ENCODE measurements at places on chromosomes 5 and 9.

DNA sequence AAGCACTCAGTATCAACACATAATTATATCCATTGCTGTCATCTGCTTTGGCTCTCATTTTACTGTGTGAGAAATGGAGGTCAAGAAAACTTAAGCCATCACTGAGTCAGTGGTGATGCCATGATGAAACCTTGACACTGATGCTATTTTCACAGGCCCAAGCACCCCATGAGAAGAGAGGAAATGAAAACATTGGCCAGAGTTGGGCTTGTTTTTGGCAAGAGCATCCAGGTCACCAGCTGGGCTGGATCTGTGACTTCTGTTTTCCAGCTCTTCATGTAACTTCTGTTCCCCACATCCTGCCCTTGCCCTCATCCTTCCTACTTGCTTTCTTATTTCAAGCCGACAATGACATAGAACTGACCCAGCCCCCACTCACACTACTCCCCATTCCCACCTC is 10.0 kb downstream of the LCP2 start:
- no peak for DNase-seq

DNA sequence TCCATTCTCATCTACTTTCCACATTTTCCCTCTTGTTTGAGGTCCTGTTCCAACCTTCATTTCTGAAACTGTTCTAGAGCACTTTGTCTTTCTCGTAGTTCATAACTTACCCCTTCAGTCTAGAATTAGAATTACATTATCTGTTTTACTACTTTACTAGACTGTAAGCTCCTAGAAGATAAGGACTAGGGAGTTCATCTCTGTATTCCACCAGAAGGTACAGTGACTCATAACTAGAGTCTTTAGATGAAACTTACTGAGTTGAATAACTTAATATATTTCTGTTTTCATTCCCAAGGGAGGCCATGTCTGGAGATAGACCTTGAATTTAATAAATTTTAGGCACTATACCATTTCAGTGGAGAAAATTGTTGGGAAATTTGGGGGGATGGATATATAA is 38.7 kb downstream of the G3BP1 start:
- DNase-seq: peak; percentile 20

GRCh38 chr9:77899679-77900354 is 131.8 kb downstream of the GNAQ start:
- peak; percentile 89 for DNase-seq

DNA sequence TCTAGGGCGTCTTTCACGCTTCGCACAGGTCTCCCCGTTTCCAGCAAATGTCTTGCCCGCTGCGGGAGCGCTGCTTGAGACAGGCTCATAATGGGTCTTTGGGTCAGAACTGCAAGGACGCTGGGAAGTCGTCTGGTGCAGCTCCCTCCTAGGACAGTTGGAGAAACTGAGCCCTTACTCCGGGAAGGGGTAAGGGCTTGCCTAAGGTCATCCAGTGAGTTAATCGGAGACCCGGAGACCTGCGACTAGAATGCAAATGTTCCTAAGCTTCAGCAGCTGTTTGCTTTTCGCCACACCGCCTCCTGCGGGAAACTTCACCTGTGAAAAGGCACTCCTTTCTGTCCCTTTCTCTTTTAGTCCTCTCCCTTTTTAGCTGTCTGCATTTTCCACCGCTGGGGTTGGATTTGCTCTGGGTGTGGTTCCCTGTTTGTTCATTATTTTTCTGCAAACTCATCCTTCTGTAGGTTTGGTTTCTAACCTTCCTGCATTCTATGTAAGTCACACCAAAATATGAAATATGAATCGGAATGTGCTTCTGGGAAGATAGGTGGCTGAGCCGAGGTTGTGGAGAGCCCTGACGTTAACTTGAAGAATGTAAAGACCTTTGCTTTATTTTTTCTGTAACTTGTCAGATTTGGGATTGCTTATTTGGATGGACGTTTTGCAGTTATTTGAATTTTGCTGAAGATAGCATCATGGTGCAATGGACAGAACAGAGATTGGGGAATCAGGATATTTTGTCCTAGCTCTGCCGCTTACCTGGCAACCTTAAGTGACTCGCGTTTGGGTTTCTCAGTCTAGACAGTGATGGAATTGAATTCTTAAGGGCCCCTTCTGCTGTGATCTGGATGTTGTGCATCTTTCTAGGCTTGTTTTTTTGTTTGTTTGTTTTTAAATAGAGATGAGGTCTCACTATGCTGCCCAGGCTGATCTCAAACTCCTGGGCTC is 909 bp downstream of the SLC36A1 start:
- DNase-seq: no peak

- peak; percentile 89 for DNase-seq
These were observed 102.4 kb downstream of the CDK5RAP2 start for GRCh38 chr9:120477534-120478001.

GRCh38 chr5:3103262-3103811 is 351.9 kb upstream of the IRX2 start:
- no peak for DNase-seq

DNA sequence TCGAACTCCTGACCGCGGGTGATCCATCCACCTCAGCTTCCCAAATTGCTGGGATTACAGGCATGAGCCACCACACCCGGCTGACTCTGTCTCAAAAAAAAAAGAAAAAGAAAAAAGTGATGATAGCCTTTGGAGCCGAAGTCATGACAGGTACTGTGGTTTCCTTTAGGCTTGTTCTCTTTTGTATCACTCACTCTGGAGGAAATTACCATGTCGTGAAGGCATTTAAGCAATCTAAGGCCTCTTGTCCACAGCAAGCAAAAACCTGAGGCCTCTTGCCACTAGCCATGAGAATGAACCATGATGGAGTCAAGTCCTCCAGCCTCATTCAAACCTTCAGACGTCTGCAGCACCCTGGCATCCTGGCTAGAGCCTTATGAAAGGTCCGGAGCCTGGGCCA is 286.1 kb downstream of the RAB3C start:
- no peak for DNase-seq

DNA sequence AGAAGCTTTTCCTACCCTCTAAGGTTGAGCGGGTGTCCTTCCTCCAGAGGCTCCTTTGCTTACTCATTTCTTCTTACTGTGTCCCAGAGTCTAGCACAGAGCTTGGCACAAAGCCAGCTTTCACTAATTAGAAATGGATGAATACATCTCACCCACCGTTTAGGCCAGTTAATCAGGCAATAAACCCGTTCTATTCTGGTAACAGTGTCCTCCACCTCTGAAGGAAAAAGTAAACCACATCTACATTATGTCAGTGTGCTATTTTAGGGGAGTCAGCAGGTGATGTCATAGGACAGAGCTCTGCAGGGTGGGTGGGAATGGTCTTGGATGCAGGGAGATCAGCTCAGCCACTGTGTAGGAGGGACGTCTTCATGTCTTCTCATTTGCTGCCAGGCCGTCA is 109.2 kb downstream of the OSTF1 start:
- DNase-seq: peak; percentile 58

- no peak for DNase-seq
These were observed 244.4 kb downstream of the FANCC start for GRCh38 chr9:95073042-95073607.

GRCh38 chr5:116492776-116493175 is 81.8 kb downstream of the SEMA6A start:
- no peak for DNase-seq

GRCh38 chr5:81544351-81545018 is 150.6 kb upstream of the ACOT12 start:
- DNase-seq: peak; percentile 1

- no peak for DNase-seq
These were observed 14.3 kb downstream of the VCAN start for GRCh38 chr5:83485842-83486241.

GRCh38 chr5:151463137-151464029 is 16.0 kb downstream of the SLC36A1 start:
- no peak for DNase-seq

DNA sequence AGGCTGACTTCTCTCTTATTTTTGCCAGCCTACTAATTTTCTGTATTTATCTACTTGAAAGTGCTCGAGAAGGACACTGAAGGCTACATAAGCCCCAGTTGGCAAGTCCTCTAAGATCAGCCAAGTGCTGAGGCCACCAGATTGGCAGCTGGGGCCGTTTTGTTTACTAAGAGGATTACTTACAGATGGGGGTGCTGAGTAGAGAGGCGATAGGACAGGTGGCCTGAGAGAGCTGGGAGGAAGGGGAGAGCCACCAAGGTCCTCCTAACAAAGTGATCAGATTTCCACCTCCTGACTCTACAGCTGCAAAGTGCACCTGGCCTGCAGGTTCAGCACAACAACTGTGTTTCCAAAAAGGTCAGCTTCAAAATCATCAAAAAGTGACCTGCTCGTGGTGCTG is 32.9 kb downstream of the FRMD3 start:
- DNase-seq: no peak

GRCh38 chr5:152864991-152865390 is 459.9 kb upstream of the NMUR2 start:
- DNase-seq: peak; percentile 8

- peak; percentile 2 for DNase-seq
These were observed 1746.6 kb upstream of the C9orf72 start for GRCh38 chr9:29319736-29320513.

DNA sequence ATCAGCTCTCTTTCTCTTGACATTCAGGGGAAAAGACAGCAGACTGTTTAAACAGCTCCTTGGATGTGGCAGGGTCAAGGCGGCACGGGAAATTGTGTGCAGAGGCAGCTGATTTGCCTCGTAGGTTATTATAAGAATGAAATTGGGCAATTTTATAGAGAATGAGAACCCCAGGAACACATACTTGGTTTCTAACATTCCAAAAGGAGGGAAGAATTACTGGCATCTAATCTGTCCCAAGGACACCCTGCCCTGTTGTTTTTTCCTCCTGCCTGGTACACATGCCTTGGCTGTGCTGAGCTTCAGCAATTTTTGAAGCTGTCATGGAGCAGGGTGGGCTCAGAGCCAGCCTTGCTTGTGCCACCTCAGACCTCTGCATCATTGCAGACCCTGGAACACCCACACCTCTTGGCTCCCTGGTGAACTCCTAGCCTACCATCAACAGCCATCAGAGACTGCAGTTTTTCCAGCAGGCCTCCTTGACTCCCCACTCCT is 143.6 kb downstream of the BOD1 start:
- DNase-seq: peak; percentile 39

DNA sequence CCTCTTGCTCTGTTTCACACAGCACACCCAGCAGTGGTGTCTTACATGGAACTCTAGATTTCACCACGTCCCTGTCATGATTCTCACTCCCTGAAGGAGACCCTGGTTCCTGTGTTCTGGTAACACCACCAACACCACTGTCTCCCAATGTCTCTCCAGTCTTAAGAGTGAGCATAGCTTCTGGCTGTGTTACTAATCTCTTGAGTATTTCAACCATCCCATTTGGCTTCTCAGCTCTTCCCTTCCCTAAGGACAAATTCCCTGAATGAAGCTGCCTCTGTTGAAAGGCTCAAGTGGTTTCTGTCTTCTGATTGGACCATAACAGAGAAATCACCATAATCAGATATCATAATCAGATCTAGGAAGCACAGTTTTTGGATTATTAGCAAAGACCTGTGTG is 311.8 kb downstream of the DNAH5 start:
- peak; percentile 40 for DNase-seq

DNA sequence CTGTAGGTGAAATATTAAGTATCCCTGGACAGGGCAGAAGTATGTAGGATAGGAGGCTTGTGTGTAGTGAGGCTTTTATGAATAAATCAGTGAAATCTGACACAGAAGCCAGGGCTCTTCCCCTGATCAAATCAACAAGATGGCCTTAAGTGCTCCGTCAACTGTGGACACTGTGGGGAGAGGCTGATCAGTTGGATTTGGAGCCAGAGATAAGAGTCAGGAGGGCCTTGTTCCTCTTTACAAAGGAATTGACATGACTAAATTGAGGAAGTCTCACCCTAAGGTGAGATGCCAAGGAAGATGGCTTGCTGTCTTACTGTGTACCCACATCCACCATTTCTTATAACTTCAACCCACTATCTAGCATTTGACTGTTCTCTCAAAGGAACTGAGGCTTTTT is 91.6 kb upstream of the PRRC1 start:
- no peak for DNase-seq

DNA sequence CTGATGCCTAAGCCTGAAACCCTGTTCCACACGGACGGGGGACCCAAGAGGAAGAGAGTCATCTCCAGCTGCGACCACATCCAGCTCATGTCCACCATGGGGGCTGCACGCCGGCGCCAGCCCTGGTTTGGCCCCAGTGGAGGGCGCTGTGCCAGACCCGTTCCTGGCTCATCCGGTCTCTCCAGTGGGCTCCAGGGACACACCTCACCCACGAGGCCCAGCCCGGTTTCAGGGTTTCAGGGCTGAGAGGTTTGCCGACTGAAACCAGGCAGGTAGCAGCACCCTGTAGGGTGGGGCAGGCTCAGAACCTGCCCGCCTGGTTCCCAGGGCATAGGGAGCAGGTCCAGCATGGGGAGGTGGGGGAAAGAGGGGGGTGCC is 71.4 kb upstream of the STXBP1 start:
- no peak for DNase-seq

DNA sequence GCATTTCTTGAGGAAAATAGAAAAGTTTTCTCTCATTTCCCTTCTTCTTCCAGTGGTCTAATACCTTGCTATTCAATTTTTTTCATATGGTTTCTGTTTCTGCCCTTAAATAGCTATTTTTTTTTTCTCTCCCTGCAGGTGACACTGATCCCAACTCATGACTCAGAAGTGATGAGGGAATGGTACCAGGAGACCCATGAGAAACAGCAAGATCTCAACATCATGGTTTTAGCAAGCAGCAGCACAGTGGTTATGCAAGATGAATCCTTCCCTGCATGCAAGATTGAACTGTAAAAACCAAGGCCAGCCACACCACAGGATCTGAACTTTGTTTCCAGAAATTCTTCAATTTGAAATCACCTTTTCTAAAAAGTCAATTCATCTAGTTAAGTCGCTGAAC is 97.7 kb downstream of the MAP1B start:
- DNase-seq: peak; percentile 24

- DNase-seq: peak; percentile 96
These were observed 14.8 kb downstream of the SUB1 start for GRCh38 chr5:32600054-32600622.

DNA sequence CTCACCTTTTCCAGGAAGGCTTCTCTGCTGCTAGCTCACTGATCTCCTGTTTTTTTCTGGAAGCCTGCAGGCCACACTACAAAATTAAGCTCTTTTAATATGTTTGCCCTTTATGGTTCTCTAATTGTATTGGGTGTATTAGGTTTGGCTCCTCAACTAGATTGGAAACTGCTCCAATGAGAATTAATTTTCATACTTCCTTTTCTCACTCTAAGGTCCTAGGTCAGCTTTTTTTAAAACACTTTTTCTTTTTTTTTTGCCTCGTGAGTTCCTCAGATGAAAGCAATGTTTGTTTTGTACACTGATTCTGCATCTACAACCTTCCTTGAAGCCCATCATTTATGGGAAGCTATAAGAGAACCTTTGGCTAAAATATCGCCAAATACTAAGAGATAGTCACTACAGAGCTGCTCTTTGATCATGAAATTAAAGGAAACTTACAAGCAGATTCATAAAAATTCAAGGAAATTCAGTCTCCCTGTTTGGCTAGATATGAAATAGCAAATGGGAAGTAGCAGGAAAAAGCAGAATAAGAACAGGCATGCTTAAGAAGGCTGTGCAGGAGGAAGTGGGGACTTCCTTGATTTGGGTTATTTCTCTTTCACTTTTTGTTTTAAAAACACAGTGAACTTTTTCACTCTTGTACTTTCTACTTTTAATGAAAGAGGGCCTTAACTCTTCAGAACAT is 55.2 kb upstream of the FYB1 start:
- DNase-seq: no peak

GRCh38 chr5:142065273-142065672 is 43.3 kb upstream of the NDFIP1 start:
- peak; percentile 26 for DNase-seq

- peak; percentile 10 for DNase-seq
These were observed 15.4 kb downstream of the IL9 start for GRCh38 chr5:135880278-135880677.

Measured in fibroblast of skin of right biceps (primary cell).